ENCODE measurements at places on chromosomes 6 and 20. TPM values are rescaled to one million over a fixed set of nuclear protein-coding genes. Genes with fewer than 3 reads are reported as not detected.

EPHA7 gene
- not detected for total RNA-seq

PPIL6 gene
- 6.0 TPM for total RNA-seq

SLC17A3 gene
- not detected for total RNA-seq

NOX3 gene
- total RNA-seq = not detected

FNDC11 gene
- 3.1 TPM for total RNA-seq

RTF2 gene
- 63.4 TPM for total RNA-seq

LY6G6D gene
- not detected for total RNA-seq

KCNK16 gene
- total RNA-seq = not detected

HLA-DPB1 gene
- 1.1 TPM for total RNA-seq

MYCT1 gene
- total RNA-seq = 0.72 TPM

ATXN1 gene
- total RNA-seq = 14.3 TPM

ZBP1 gene
- not detected for total RNA-seq

DEFB126 gene
- total RNA-seq = not detected

PRRT1 gene
- not detected for total RNA-seq

BANF2 gene
- not detected for total RNA-seq

RAET1L gene
- total RNA-seq = 2.3 TPM

STMND1 gene
- total RNA-seq = not detected

SERAC1 gene
- total RNA-seq = 9.6 TPM

HTR1E gene
- total RNA-seq = not detected

C6orf163 gene
- total RNA-seq = not detected

PAK5 gene
- not detected for total RNA-seq

SMOC2 gene
- total RNA-seq = 1.1 TPM

RTN4IP1 gene
- total RNA-seq = 6.8 TPM
